ENCODE measurements at places on chromosomes 7 and 10.

- no peak for DNase-seq
Measured at GRCh38 chr7:134720091-134720935, 59.1 kb upstream of the CALD1 start.

- DNase-seq: no peak
Measured at GRCh38 chr10:637221-637620, 52.2 kb downstream of the DIP2C start.

GRCh38 chr10:91006001-91006751, 85.3 kb upstream of the ANKRD1 start:
- peak; percentile 76 for DNase-seq

DNA sequence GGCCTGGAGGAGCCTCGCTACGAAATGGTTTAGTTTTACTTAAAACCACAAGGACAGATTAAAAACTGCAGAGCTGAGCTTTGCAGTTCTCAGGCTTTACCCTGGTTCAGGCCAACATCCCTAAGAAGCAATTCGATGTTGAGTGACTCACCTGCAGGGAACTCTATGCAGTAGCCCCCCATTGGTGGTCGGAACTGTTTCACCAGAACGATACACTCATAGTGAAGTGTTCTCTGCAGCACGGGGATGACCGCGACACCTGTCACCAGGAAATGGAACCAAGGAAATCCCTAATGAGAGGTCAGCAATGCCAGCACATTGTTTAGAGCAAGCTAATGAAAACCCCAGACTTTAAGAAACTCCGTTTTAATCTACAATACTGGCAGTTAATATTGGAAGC, 18.0 kb downstream of the NUDT5 start:
- DNase-seq: no peak

DNA sequence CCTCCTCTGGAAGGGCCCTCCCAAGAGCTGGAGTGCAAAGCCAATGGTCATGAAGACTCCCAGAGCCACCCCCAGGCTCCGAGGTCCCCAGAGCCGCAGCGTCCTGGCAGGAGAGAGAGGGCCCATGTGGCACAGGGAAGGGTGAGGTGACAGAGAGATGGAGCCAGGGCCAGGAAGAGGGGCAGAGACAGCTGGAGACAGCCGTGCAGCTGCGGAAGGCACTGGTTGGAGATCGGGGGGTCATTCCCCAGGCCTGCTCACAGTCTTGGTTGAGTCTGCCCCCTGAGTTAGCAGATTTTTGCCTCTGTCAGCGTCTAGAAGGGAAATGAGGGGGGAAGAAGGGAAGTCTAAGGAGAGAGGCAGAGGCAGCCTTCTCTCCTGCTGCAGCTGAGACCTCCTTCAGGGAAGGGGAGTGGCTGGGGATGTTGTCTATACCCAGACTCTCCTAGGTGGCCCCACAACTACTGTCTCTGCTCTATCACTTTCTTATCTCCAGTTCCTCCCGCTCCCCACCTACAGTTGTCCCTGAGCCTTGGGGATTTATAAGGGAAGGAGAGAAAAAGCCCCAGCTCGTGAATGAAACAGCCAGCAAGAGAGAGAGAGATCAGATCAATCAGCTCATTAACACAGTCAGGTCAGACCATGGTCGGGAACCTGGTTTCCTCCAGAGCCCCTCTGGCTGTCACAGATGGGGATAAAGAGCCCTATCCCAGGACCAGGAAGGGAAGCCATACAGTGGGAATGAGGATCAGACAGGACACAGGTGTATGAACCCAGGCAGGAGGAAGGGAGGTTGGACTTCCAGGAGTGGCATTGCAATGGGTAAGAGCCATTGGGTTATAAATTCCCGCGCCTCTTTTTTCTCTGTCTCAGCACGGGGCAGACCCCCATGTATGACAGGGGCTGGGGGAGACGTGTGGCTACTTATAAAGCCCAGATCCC, 1.2 kb downstream of the GAL3ST4 start:
- no peak for DNase-seq

- DNase-seq: no peak
Measured at GRCh38 chr7:148264933-148265557, 325.5 kb upstream of the C7orf33 start.

- no peak for DNase-seq
Measured at GRCh38 chr10:97887399-97887798, 37.8 kb downstream of the GOLGA7B start.

- peak; percentile 12 for DNase-seq
Measured at GRCh38 chr7:139855498-139856270, 26.6 kb downstream of the TBXAS1 start.

DNA sequence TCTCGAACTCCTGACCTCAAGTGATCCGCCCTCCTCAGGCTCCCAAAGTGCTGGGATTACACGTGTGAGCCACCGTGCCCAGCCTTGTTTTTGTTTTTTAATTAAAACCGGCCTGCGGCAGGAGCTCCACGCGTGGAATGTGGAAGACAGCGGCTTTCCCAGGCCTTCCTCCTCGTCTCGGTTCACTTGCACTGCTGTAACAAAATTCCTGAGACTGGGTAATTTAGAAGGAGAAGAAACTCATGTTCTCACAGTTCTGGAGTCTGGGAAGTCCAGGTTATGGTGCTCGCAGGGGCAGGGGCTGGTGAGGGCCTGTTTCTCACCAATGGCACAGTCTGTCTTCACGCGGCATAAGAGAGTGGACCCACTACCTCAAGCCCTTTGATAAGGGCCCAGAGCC, 14.4 kb upstream of the CRYGN start:
- DNase-seq: no peak

DNA sequence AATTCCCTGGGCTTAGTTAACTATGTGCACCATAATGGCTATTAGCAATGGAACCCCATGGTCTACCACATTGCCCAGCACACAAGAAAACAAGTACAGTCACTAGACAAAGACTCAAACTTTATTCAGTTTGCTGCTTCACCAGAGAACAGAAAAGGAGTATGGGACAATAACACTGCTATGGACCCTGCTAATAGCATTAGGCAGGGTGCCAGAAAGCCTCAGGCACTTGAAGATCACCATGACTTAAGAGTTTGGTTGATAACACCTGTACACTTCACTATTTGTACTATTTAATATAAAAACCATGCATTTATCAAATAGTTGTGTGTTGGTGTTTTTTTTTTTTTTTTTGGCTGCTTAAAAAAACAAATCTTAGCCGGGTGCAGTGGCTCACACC, 159.6 kb downstream of the KMT2E start:
- no peak for DNase-seq

DNA sequence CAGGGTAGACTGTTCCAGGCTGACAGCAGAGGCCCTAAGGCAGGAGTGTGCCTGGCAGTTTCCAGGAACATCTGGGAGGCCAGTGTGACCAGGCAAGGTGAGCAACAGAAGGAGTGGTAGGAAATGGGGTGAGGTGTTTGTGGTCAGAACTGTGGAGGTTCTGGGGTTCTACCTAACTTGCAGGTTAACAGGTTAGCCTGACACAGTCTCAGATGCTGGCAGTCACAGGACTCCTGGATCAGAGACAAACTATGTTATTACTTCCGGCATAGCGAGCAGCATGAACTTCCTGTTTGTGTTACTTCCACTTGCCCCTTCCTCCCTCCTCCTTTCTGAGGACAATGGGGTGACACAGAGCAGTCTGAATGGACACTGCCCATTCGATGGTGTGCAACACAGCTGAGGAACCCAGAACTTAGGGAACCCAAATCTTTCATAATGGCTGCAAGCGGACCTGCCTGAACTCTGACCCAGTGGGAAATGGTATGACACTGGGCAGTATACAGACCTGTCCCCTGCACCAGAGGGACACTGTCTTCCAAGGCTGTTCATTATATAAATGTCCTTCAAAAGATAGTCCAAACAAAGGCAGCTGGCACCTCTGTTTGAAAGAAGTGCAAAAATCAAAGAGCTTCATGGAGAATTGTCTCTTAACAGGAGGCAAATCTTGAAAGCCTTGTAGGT, 3.9 kb upstream of the SAR1A start:
- DNase-seq: peak; percentile 38

- peak; percentile 93 for DNase-seq
Measured at GRCh38 chr10:101587725-101588653, at the start of the genes DPCD and POLL. Gene DPCD (plus strand): TSS chr10:101588321. CDS start chr10:101588337, 16 bp downstream. Gene POLL (minus strand): TSS chr10:101588257. CDS start chr10:101587360, 897 bp downstream.

DNA sequence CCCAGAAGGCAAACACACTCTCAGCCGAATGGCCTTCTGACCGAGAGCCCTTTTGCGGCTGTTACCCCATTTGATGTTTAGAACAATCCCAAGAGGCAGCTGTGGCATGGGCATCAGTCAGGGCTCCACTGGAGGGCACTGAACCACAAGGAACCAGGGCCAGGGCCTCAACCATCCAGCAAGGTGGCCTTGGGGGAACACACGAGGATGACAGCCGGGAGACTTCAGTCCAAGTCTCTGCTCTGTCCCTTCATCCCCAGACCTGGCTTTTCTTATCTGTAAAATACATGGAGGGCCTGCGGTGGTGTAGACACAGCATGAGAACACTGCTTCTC, 63.6 kb upstream of the INSIG1 start:
- DNase-seq: peak; percentile 48

DNA sequence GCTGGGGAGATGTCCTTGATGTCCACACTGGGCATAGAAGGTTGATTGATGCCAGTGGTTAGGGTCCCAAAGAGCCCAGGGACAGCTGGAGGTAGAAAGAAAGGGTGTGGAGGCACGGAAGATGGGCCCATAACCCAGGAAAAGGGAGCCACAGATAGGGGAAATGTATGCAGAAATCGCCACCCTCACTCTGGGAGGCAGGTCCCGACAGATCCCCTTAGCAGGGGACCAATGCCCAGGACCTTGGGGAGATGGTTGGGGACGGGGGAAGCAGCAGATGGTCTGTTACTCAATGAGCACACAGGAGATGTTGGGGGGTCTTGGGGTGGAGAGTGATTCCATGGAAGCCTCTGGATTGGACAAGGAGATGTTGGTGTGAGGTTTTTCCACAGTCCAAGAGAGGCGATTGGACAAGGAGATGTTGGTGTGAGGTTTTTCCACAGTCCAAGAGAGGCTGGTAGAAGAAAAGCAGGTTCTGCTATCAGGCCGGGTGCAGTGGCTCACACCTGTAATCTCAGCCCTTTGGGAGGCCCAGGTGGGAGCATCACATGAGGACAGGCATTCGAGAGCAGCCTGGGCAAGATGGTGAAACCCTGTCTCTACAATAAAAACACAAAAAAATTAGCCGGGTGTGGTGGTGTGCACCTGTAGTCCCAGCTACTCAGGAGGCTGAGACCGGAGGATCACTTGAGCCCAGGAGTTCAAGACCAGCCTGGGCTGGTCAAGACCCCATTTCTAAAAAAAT, 7.0 kb upstream of the PPP1R35 start:
- DNase-seq: no peak

GRCh38 chr7:127803626-127804025, 151.6 kb downstream of the SND1 start:
- DNase-seq: no peak

GRCh38 chr7:158096582-158096981, 491.0 kb downstream of the PTPRN2 start:
- DNase-seq: no peak

DNA sequence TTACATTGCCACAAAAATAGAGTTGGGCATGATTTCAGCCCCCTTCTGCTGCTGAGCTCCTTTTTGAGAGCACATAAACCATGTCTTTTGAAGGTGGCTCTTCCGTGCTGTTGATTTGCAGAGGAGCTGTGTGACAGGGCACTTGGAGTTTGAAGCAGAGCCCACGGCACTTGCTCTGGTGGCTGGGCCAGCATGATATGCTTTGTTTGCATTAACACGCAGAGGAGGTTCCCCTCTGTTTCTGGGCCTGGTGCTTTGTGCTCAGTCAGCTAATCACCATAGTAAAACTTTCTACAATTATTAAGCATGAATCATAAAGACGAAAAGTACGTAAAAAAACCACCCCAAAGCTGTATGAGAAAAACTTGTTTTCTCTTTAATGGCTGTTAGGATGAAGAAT, 40.1 kb downstream of the RBM33 start:
- DNase-seq: no peak

DNA sequence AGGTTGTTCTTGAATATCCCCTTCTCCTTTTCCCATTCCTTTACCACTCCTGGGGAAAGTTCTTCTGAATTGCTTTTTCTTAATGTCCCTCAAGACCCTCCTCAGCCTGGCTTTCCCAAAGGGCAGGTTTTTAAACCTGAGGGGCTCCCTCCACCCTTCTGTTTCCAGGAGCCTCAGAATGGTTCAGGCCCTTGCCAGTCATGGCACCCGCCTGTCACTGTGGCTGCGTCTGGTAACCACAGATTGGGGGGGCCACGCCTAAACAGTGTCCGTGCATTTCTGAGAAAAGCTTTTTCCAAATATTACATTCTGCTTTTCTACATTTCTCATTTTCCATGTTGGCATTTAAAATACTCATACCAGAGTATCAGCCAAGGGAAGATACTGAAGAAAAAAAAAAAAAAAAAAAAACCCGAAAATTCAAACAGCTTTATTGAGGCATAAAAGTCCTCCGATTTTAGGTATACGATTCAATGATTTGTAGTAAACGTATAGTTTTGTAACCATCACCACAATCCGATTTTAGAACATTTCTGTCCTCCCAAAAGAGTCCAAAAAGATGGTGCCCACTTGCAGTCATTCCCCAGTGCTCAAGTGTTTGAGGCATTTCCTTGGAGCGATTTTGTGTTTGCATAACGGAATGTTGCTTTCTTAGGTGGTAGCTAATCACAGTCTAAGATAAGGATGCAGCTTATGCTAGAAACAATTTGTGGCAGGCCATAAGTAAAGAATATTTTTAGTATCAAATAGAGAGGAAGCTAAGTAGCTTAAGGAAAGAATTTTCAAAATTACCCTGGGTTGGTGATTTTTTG, 22.1 kb downstream of the HKDC1 start:
- DNase-seq: no peak

DNA sequence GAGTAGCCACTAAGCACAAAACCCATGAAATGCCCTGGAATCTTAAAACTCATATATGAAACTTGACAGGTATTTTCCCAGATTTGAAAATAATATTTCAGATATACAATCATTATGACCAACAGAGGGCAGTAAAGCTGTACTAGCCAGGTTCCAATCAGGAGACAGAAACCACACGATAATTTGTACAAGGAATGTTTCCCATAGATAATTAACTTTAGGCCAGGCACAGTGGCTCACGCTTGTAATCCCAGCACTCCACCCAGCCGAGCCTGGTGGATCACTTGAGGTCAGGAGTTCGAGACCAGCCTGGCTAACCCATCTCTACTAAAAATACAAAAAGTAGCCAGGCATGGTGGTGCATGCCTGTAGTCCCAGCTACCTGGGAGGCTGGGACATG, 31.0 kb upstream of the NUB1 start:
- DNase-seq: no peak

DNA sequence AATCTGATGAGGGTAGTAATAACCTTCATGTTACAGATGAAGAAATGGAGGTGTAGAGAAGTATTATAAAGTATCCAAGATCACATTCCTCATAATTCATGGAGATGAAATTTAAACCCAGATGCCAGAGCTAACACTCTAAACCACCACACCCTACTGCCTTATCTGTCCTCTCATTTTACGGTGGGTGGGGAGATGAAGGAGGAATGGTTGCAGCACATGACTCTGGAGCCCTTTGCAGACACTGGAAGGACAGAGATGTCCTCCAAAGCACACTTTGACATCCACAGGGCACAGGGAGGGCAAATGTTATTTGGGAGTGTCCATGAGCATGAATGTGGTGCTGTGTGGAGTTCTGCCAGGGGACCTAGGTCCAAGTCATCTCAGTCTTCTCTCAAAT, 1.1 kb downstream of the PLEKHS1 start:
- DNase-seq: no peak

GRCh38 chr10:80290474-80291220, 1.2 kb upstream of the MAT1A start:
- no peak for DNase-seq
